Activated naive CD8-positive, alpha-beta T cell treated with anti-CD3 and anti-CD28 coated beads, Interleukin-2, amount 50 U/mL, for 24 hours (primary cell): ENCODE measurements at places on chromosomes 6 and 20.

- DNase-seq: no peak
- no peaks in the 10 kb centered on the region for H3K4me1 ChIP-seq
- H3K27me3 ChIP-seq: peaks cover 18% of the 10 kb centered on the region
- H3K36me3 ChIP-seq: no peaks in the 10 kb centered on the region
- H3K4me3 ChIP-seq: no peak overlapping the region
- no peak overlapping the region for H3K27ac ChIP-seq
These were observed 8.4 kb upstream of the EEF1E1 start for GRCh38 chr6:8110725-8111124.

GRCh38 chr6:142378138-142378875 lies 76.5 kb downstream of the ADGRG6 start:
- no peaks in the 10 kb centered on the region for H3K36me3 ChIP-seq
- H3K4me3 ChIP-seq: no peak overlapping the region
- no peak overlapping the region for H3K27ac ChIP-seq

- H3K4me3 ChIP-seq: no peak overlapping the region
- no peak for DNase-seq
- no peaks in the 10 kb centered on the region for H3K36me3 ChIP-seq
These were observed 571.6 kb upstream of the GJE1 start for GRCh38 chr6:141561154-141561553.

DNA sequence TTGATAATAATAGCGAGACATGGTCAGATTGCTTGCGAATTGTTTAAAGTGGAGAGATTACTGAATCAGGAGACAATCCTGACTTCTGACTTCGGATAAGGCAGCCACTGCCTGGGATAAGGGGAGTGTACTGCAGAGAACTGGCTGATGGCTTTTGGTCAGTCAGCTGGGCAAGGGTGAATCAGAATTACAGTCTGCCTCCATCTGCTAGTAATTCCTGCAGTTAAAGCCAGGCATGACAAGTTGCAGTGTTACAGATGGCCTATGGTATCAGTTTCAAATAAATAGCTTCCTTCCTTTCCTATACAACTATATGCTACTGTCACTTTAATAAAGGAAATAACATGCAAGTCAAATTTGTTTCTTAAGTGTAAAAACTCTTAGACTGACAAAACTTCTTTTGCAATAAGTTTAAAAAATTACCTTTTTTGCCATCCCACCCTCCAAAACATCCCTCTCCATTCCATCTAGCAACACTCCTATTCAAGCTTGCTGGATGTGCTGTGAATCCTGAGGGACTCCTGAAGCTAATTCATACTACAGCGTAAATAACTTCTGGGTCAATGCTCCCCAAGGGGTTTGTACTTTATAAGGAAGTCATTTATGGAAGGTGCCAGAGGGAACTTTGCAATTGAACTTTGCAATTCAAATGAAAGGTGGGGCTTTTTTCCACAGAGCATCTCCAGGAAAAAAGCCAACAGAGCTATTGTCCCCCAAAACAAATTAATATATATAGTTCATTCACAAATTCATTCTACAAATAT lies 245.2 kb downstream of the ADGRB3 start:
- no peak for DNase-seq
- H3K27ac ChIP-seq: no peak overlapping the region
- no peak overlapping the region for H3K4me3 ChIP-seq
- H3K27me3 ChIP-seq: no peaks in the 10 kb centered on the region
- no peaks in the 10 kb centered on the region for H3K36me3 ChIP-seq

GRCh38 chr6:109261811-109262210 lies 120.5 kb downstream of the CD164 start:
- H3K4me1 ChIP-seq: no peaks in the 10 kb centered on the region
- no peak overlapping the region for H3K27ac ChIP-seq
- peaks cover 1% of the 10 kb centered on the region for H3K27me3 ChIP-seq
- H3K4me3 ChIP-seq: no peak overlapping the region

GRCh38 chr6:20204512-20204894 lies 7.8 kb downstream of the MBOAT1 start:
- H3K36me3 ChIP-seq: peaks cover 3% of the 10 kb centered on the region
- DNase-seq: no peak
- peaks cover 2% of the 10 kb centered on the region for H3K27me3 ChIP-seq
- H3K27ac ChIP-seq: peak overlapping the region; percentile 9
- H3K4me3 ChIP-seq: no peak overlapping the region
- peaks cover 63% of the 10 kb centered on the region for H3K4me1 ChIP-seq

- H3K36me3 ChIP-seq: peaks cover 6% of the 10 kb centered on the region
- peak overlapping the region; percentile 10 for H3K4me3 ChIP-seq
- peak overlapping the region; percentile 25 for H3K27ac ChIP-seq
- peaks cover 20% of the 10 kb centered on the region for H3K4me1 ChIP-seq
These were observed 70.1 kb upstream of the TULP4 start for GRCh38 chr6:158242071-158242606.

GRCh38 chr6:163387317-163387716 lies 27.2 kb upstream of the QKI start:
- no peak overlapping the region for H3K4me3 ChIP-seq
- H3K4me1 ChIP-seq: no peaks in the 10 kb centered on the region
- no peaks in the 10 kb centered on the region for H3K36me3 ChIP-seq

DNA sequence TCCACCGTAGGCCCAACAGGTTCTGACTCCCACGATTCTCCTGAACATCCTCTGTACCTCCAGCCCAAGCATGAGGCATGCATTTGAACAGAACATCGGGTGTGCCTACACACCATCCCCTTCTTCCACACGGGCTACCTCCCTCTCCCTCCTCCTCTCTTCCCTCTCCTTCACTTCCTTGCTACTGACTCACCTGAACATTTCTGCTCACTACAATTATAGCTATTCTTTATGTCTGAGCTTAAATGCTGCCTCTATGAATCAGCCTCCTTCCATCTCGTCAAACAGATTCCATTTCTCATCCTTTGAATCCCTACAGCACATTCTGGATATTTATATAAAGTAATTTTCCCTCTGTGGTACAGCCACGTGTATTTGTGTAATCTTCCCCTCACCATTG lies 71.4 kb upstream of the MYLIP start:
- H3K27ac ChIP-seq: no peak overlapping the region
- DNase-seq: no peak
- no peak overlapping the region for H3K4me3 ChIP-seq
- no peaks in the 10 kb centered on the region for H3K4me1 ChIP-seq
- H3K36me3 ChIP-seq: no peaks in the 10 kb centered on the region
- no peaks in the 10 kb centered on the region for H3K27me3 ChIP-seq

GRCh38 chr6:107441682-107442081 lies 17.7 kb downstream of the PDSS2 start:
- H3K36me3 ChIP-seq: peaks cover 16% of the 10 kb centered on the region
- H3K27me3 ChIP-seq: no peaks in the 10 kb centered on the region
- no peak for DNase-seq

GRCh38 chr6:27980111-27980510 lies 23.1 kb downstream of the OR2B6 start:
- no peak for DNase-seq
- H3K4me3 ChIP-seq: no peak overlapping the region
- no peaks in the 10 kb centered on the region for H3K4me1 ChIP-seq
- peaks cover 38% of the 10 kb centered on the region for H3K27me3 ChIP-seq

DNA sequence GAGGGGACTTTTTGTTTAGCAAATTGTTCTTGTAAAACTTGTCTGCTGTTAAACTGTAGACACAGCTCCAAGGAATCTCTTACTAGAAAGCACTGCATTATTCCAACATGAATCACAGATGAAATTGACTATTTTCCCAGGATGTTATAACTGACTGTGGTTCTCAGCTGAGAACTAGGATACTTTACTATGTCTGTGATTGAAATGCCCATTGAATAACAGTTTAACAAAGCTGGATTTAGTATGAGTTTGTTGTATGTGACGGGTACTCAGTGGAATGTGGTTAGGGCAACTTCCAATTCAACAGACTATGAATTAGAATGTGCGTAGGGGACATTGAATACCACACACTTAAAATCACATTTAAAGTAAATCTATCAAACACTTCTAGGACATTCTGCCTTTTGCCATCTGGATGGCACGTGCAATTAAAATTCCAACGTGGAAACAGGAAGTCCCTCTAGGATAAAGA lies 193.4 kb upstream of the PREP start:
- DNase-seq: no peak
- H3K27me3 ChIP-seq: peaks cover 2% of the 10 kb centered on the region
- H3K36me3 ChIP-seq: no peaks in the 10 kb centered on the region
- H3K4me1 ChIP-seq: peaks cover 20% of the 10 kb centered on the region
- H3K4me3 ChIP-seq: no peak overlapping the region

DNA sequence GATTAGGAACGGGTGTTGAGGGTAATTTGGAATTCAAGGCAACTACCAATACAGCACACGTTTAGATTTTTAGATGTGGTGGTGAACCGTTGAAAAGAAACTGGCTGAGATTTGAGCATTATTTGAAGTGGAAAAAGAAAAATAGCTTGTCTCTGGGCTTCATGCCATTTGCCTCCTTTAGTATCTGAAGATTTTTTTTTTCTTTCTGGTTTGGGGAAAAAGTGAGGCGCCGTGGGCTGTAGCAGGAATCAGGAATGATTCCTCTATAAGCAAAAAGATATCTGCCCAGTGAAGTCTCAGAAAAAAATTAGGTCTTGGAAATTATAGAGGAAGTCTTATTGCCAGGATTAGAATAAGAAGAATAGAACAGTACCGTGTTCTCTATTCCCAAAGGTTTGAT lies 88.5 kb downstream of the RPS12 start:
- no peak overlapping the region for H3K27ac ChIP-seq
- no peaks in the 10 kb centered on the region for H3K36me3 ChIP-seq
- no peak for DNase-seq
- H3K27me3 ChIP-seq: peaks cover 8% of the 10 kb centered on the region
- H3K4me3 ChIP-seq: no peak overlapping the region
- H3K4me1 ChIP-seq: no peaks in the 10 kb centered on the region

GRCh38 chr6:35141007-35141655 lies at the start of gene TCP11:
Gene TCP11 (minus strand): TSS chr6:35141339. CDS start chr6:35140870, 469 bp downstream.
- peaks cover 14% of the 10 kb centered on the region for H3K27me3 ChIP-seq
- H3K36me3 ChIP-seq: no peaks in the 10 kb centered on the region
- peak within 1 kb of the TSS; percentile 46 for H3K27ac ChIP-seq
- H3K4me3 ChIP-seq: peak within 1 kb of the TSS; percentile 24

- no peak for DNase-seq
- H3K27ac ChIP-seq: no peak within 1 kb of the TSS
- H3K36me3 ChIP-seq: no peaks in the 10 kb centered on the region
- peaks cover 60% of the 10 kb centered on the region for H3K27me3 ChIP-seq
- peak within 1 kb of the TSS; percentile 48 for H3K4me3 ChIP-seq
These were observed at the start of gene RSPO4 for GRCh38 chr20:1001911-1002681. Gene RSPO4 (minus strand): TSS chr20:1002311. CDS start chr20:1002164, 147 bp downstream.

GRCh38 chr20:33393609-33394008 lies 7.7 kb downstream of the CDK5RAP1 start:
- no peak overlapping the region for H3K4me3 ChIP-seq
- no peaks in the 10 kb centered on the region for H3K27me3 ChIP-seq
- peaks cover 40% of the 10 kb centered on the region for H3K36me3 ChIP-seq
- DNase-seq: no peak

DNA sequence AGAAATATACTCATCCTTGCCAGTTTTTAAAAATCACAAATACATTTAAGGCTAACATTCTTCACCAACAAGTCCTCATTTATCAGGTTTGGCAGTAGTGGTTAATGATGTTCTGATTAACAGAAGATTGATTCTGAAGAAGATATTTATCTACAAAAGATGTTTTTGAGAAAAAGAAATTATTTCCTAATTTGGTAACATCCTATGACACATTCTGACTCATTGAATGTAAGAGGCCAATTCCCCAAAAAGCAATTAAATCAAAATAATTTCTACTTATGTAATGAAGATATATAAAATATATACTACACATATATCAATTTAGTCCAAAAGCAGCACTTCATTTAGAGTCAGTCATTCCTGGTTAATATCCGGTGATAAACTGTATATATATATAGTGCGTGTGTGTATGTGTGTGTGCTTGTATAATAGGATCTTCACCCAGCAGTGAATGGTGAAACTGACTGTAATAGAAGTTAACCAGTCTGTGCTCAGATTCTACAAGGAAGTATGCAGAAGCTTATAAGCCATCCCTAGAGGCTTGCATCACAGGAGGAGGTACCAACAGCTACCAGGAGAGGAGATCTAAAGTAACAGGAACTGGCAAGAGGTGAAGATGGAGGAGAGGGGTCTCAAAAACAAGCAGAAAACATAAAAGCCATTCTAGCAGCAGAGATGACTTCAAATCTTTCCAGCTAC lies 82.9 kb upstream of the MARCKS start:
- no peak for DNase-seq
- no peak overlapping the region for H3K27ac ChIP-seq
- H3K4me3 ChIP-seq: no peak overlapping the region
- H3K4me1 ChIP-seq: no peaks in the 10 kb centered on the region
- H3K27me3 ChIP-seq: no peaks in the 10 kb centered on the region

- peaks cover 17% of the 10 kb centered on the region for H3K4me1 ChIP-seq
- no peak for DNase-seq
- H3K4me3 ChIP-seq: no peak overlapping the region
- H3K27ac ChIP-seq: no peak overlapping the region
These were observed 46.1 kb downstream of the HLA-F start for GRCh38 chr6:29769336-29769735.

- peak; percentile 51 for DNase-seq
- peak overlapping the region; percentile 99 for H3K27ac ChIP-seq
These were observed 141.3 kb upstream of the CARMIL1 start for GRCh38 chr6:25137916-25138232.

- no peaks in the 10 kb centered on the region for H3K36me3 ChIP-seq
- no peaks in the 10 kb centered on the region for H3K4me1 ChIP-seq
- H3K4me3 ChIP-seq: no peak overlapping the region
These were observed 21.6 kb downstream of the KCNB1 start for GRCh38 chr20:49460916-49461315.

- no peak for DNase-seq
- no peaks in the 10 kb centered on the region for H3K27me3 ChIP-seq
- no peak overlapping the region for H3K4me3 ChIP-seq
- no peak overlapping the region for H3K27ac ChIP-seq
These were observed 16.3 kb upstream of the ADIG start for GRCh38 chr20:38564680-38565079.

DNA sequence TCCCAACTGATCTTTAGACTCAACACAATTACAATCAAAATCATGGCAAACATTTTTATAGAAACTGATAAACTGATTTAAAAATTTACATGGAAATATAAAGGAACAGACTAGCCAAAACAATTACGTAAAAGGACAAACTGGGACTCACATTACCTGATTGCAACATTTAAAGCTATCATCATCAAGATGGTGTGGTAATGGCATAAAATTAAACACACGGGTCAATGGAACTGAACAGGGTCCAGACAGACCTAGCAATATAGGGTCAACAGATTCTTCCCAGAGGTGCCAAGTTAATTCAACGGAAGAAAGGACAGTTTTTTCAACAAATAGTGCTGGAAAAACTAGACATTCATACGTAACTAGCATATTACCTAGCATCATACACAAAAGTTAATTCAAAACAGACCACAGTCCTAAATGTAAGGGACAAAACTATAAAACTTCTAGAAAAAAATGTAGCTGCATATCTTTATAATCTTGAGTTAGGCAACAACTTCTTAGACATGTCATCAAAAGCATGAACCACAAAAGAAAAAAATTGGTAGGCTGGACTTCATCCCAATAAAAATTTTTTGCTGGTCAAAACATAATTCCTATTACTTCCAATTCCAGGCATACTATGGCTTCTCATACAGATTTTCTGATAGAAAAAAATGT lies 147.4 kb upstream of the BEND6 start:
- H3K4me3 ChIP-seq: no peak overlapping the region
- H3K4me1 ChIP-seq: no peaks in the 10 kb centered on the region
- no peak for DNase-seq
- peaks cover 3% of the 10 kb centered on the region for H3K27me3 ChIP-seq
- no peaks in the 10 kb centered on the region for H3K36me3 ChIP-seq
- H3K27ac ChIP-seq: no peak overlapping the region
